Left ventricle myocardium inferior (tissue), 1 donor: ENCODE measurements at places on chromosomes 2 and 18.

GRCh38 chr2:170492010-170492409 lies 223.1 kb upstream of the SP5 start:
- no peak for DNase-seq

DNA sequence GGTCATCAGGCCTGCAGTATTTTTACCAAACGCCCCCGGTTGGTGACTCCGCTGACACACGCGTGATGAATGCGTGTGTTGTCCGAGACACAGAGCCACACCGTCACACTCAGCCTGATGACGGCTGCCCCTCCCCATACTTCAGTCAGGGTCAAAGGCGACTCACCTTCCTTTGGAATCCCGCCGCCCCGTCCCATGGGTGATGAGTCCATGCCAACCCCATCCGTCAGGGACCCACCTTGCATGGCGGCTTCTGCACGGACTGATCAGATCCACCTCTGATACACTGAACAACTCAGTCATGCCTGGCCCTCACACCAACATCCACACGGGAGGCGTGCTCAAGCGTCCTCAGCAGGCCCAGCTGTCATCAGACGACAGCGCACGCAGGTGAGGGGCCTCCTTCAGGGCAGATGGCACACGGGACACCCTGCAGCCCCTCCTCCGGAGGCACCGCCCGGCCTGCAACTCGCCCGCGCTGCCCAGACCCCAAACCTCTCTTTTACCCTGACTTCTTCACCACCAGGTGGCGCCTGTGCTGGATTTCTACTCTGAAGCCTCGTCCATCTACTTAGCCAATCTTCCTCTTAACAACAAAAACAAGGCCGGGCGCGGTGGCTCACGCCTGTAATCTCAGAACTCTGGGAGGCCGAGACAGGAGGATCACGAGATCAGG lies 89.2 kb downstream of the ZNF516 start:
- DNase-seq = peak; percentile 52

DNA sequence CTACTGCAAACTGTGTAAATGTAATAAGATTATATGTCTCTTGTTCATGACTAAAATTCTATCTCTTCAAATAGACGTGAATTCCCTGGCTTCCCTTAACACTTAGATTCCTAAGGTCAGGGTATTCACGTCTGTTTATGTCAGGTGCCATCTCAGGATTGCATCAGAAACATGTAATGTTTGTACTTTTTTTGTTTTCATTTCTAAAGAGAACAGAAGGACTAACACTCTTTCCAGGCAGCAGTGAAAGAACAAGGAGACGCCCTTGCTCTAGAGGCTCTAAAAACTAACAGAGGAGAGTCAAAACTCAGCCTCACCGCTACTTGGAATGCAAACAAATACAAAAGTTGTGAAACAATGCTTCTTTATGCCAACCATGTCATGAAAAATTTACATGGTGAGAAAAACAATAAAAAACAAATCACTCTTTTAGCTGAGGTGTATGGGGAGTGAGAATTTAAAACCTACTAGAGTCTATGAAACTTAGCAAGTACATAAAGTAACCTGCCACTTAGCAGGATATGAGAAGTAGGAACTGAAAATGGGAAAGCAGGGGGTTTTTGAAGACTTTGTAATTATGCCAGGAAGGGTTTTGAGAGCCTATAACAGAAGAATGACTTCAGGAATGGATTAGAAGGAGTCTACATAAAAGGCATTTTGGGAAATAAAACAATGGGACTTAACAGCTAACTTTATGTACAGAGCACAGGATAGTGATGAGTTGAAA lies 522.7 kb downstream of the THSD7B start:
- no peak for DNase-seq

DNA sequence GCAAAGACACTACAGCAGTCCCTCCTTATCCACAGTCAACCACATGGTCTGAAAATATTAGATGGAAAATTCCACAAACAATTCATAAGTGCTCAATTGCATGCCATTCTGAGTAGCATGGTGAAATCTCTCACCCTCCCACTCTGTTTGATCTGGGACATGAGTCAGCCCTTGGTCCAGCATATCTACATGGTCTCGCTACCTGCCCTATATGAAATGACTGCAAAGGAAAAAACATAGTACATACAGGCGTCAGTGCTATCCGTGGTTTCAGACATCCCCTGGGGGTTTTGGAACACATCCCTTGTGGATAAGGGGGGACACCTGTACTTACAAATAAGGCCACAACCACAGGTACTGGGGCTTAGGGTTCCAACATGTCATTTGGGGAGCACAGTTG lies 73.7 kb downstream of the CABLES1 start:
- no peak for DNase-seq

- DNase-seq = no peak
Measured at GRCh38 chr2:24206242-24206641, 31.4 kb downstream of the FAM228A start.

DNA sequence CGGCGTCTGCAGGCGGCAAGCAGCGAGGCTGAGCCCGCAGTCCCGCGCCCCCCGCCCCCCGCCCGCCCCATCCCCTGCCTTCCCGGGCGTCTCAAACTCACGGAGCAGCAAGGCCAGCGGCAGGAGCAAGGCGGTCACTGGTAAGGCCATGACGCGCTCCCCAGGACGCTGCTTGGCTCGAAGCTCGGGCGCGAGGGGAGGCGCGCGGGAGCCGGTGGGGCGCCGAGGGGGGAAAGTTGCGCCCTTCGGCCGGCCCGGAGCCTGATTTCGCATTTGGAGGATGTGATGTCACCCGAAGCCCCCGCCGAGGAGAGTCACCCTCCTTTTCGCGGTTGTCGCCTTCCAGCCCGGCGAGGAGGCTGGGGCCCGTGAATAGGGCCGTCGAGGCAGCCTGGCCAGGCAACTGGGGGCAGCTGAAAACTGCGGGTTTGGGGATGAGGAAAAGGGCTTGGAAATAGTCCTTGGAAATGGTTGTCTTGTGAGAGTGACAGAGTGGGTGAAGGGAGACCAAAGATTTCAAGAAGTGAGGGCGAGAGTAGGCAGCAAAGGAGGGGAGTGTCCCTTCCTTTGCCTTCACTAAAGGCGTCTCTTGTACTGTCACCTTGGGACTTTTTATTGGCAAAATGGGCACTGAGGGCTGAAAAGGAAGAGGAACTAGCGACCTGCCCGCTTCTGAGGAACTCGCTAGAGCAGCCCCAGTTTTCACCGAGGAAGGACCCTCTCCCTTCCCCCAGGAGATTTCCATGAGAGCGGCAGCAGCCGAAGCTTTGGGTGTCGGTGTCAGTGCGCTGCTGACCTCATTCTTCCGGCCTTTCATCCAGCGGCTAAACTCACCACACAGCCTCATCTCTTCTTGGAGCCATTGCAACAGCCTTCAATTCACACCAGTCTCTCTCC lies at the start of gene CD8A:
Gene CD8A, minus strand, starts transcription at position 238 of the 897 bp plus-strand sequence. Its CDS starts 88 bp downstream, at position 150.
- DNase-seq = no peak

DNA sequence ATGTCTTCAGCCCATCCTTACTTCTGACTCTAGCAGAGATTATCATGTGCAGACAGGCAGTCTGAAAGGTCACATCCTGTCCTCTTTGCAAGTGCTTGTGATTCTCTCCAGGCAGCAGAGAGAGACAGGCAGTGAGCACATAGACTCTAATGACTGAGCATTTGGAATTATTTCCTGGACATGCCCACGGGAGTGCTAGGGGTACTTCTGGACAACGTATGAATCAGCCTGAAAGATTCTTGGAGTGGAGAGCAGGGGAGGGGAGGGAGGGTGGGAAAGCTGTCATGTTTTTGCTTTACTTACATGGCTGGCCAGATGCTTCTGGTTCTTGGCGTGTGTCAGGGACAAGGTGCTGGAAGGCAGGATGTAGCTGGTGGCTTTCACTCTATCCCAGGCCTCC lies 150.6 kb downstream of the RIF1 start:
- no peak for DNase-seq

DNA sequence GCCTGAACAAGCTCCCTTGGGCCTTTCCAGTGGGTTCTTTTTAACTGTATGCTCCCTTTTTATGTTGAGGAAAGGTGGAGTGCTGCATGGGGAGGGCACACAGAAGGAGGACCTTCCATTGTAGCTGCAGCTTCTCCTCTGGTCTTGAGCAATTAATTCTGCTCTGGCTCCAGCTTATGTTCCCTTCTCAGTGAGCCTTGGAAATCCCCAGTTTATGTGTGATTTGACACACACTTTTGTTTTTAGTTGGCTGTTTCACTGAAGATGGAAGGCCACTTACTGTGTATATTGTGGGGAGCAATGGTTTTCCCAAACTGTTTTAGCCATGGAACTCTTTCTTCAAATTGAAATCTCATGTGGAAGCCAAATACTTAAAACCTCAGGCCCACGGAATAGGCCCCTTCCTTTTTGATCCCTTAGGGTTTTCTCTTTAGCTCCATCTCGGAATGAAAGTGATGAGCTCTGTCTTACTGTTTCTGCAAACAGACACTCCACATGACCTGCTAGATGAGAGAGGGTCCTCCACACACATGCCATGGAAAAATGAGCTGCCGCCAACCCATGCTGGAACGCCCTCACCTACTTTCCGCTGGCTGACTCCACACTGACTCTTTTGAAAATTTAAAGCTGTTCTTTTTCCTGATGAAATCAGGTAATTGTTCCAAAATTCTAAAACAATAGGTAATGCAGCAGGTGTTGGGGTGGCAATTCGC lies 280.9 kb upstream of the SIX2 start:
- no peak for DNase-seq

GRCh38 chr2:233023761-233024410 lies 8.6 kb upstream of the NEU2 start:
- DNase-seq = no peak

DNA sequence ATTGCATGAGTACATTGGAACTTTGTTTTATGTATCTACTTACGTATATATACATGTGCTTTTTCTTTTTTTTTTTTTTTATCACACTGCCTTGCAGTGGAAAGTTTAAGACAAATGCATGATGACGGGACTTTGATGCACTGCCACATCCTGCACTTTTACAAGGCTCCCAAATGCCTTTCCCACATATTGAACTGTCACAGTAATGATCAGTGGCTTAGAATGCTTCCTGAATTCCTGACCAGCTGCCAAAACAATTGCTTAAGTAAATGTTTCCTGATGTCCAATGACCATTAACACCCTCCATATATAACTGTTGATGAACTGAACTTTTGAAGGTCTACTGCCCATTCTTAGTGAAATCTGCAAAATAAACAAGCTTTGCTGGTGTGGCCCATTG lies 60.2 kb downstream of the LYPD6B start:
- no peak for DNase-seq

DNA sequence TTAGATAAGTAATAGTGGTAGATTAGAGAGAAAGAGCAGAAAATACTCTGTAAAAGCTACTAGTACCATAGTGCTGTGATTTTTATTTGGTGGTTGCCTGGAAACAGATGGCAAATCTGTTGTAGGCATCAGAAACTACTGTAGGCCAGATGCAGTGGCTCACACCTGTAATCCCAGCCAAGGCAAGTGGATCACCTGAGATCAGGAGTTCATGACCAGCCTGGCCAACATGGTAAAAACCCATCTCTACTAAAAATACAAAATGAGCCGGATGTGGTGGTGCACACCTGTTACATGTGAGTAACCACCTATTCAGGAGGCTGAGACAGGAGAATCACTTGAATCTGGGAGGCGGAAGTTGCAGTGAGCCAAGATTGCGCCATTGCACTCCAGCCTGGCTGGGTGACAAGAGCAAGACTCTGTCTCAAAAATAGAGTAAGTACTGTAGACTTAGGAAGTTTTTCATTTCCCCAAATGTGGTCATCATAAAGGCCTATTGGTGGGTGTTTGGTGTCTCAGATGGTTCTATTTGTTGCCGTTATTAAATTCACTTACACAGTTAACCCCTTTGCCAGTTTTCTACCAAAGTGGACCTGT lies 79.6 kb downstream of the SPTBN1 start:
- DNase-seq = peak; percentile 44

DNA sequence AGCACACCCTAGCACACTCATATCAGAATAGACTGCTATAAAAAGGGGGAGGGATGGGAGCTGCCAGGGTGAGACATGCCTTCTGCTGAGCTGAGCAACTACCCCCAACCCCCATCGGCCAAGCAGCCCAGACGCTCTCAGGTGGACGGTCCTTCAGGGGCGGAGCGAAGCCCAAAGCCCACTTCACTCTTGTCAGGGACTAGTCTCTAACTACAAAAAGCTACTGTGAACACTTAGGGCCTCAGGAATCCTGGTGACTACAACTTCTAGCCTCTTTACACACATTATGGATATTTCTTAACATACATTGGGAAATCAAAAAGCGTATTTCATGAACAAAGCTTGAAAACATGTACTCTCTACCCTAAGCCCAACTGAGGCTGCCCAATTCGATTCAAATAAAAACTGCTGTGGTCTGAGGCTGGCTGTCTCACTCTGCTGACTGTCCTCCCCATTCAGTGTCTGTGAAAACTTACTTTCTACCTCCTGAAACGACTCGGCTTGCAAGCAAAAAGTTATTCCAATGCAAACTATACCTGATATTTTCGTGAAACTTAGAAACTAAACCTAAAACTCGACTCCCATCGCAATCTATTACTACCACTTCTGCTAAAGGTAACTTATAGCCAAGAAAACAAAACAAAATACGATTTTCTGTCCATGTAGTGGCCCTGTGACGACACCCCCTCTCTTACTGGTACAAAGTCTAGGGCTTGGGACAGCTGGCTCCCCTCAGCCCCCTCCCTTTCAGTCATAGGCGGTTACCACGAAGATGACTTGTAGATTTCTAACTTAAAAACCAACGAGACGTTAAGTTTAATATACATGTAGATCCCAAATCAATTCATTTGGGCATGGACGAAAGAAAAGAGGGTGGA lies 1.2 kb downstream of the SERTAD2 start:
- DNase-seq = no peak

- no peak for DNase-seq
Measured at GRCh38 chr2:143157001-143157400, 27.8 kb downstream of the ARHGAP15 start.

DNA sequence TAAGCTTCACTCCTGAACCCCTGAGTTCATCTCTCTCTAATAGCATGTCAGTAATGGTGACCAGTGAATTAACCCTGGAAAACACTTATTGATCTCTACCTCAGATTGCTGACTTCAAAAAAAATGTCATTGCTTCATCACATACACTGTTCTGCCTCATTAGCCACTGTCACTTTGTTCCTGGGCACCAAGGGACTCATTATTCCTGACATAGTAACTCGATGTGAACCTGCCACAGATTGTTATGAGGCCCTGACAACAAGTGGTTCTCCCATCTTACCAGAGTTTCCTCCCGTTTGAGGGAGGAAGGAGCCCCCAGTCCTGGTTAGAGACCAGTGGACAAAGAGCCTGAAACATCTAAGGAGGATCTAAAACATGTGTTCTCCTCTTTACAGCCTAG lies 403.3 kb upstream of the SMIM21 start:
- DNase-seq = no peak

- no peak for DNase-seq
Measured at GRCh38 chr2:54947646-54948045, 102.6 kb downstream of the RTN4 start.

GRCh38 chr18:8890957-8891464 lies 185.7 kb downstream of the MTCL1 start:
- DNase-seq = no peak

- no peak for DNase-seq
Measured at GRCh38 chr2:113799375-113799774, 42.9 kb upstream of the SLC35F5 start.

GRCh38 chr2:221943076-221943810 lies 355.6 kb downstream of the PAX3 start:
- DNase-seq = no peak

GRCh38 chr2:54013996-54014395 lies 43.2 kb upstream of the PSME4 start:
- no peak for DNase-seq

GRCh38 chr2:140654565-140654964 lies 1476.3 kb downstream of the LRP1B start:
- DNase-seq = no peak

- DNase-seq = no peak
Measured at GRCh38 chr2:241125626-241126025, 23.5 kb upstream of the MTERF4 start.
